ENCODE measurements at places on chromosomes 7 and 10.

DNA sequence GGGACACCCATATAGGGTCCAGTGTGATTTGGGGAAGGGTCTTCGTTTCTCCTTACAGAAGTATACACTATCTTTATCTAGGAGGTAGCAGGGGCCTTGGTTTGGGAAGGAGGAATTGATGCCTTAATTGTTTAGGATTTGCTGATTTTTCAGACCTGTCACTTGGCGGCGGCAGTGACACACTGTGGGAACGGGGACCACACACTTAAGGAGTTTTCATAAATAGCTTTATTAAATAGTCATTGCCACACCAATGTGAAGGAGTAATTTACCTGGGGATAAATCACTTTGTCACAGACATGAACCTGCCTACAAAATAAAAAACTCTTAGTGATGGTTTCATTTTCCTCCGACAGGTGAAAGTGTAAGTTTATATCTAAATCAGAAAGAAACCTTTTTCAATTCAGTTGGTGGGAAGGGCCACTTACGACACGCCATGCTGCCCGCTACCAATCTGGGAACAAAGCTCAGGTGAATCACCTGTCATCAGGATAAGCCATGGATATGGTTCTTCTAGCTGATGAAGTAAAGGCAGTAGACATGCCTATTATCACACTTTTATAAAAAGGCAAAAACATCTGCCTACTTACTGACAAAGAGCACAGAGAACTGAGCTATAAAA, 12.3 kb upstream of the ENO4 start:
- no peak for DNase-seq

DNA sequence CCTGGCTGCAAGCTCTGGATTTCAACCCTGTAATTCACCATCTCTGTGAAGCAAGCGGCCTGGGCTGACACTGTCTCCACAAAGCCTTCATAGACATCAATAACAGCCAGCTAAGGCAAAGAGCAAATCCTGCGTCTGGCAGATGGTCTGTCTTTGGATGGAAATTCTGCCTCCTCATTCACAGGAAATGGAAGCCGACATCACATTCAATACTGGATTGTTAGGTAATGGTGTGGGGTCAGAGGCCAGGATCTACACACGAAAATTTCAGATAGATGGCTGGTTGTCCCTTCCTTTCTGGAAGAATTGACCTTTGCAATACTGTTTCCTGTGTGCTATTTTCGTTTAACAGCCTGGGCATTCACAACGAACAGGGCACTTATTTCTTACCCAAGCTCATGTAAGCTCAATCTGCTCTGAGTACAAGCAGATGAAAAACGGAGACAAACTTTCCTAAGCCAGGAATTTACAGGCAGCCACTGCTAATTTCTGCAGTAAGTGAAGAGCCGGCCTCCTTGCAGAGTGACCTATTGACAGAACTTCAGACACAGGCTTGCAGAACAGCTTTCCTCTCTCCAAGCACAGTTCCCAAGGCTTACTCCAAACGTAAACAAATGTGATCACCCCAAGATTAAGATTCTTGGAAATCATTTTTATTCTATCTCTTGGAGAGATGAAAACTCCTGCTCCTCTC, 3.1 kb upstream of the ADAM12 start:
- DNase-seq, result no peak

- peak; percentile 36 for DNase-seq
Observed at GRCh38 chr10:79320820-79321493, 26.3 kb upstream of the PPIF start.

DNA sequence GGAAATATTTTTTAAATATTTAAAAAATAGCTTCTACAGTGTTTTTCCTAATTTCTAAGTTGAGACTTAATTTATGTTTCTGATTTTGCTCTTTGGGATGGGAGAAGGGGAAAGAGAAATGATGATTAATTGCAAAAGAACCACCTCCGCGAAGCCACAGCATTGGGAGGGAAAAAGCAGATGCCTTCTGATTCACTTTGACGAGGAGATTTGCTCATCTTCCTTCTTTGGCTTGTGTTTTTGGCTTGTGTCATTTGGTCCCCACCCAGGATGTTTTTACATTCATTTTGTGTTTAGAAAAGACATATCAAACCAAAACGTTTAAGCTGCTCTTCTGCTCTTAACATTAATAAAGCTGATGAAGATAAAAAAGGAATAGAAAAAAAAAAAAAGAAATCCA, 121.7 kb downstream of the MACC1 start:
- DNase-seq, result no peak

GRCh38 chr7:135758531-135758932, 9.9 kb upstream of the FAM180A start:
- no peak for DNase-seq

GRCh38 chr7:936386-937054, 18.0 kb downstream of the ADAP1 start:
- DNase-seq, result peak; percentile 59

DNA sequence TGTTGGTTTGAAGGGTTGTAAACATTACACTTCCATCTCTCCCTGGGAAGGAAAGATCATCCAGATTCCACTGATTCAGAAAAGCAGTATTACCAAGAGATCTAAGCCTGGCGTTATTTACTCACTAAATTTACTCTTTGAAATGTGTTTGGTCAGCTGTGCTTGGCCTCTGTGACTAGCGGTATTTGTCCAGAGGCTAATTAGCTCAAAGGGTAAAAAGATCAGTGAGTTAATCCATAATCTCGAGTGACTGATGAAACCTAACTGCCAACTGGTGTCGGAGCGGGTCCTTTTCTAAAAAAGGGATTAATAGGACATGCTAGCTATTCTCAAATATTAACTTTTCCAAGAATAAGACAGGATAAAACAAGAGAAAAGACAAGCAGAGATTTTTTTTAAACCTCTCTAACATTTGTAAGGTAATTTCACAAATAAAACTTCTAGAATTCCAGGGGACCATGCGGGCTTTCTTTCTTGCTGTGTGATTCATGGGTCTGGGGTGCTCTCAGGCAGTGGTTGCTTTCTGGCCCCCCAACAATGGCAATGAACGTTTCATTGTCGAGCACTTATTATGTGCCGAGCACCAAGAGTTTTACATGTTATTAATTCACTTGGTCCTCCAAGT, 247.3 kb upstream of the AOAH start:
- DNase-seq, result no peak

DNA sequence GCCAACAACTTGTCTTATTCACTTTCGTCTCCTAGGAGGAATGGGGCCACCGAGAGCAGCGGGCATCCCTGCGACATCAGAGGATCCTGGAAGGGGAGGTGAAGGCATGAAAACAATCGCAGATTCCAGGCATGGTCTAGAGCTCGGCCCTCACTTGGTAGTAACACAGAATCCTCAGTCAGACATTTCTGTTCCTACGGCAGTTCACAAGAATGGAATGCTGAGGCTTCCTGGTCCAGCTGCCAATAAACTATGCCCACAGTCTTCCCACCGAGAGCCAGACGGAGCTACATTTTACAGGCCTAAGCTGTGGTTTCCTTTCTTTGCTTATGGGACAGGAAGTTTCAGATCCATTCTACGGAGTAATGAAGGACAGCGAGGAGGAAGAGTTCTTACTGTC, 75.8 kb downstream of the OR13A1 start:
- DNase-seq, result no peak

- no peak for DNase-seq
Observed at GRCh38 chr10:120428754-120429153, 28.3 kb upstream of the PLPP4 start.

GRCh38 chr10:101218351-101219138, 10.7 kb downstream of the LBX1 start:
- DNase-seq, result no peak

DNA sequence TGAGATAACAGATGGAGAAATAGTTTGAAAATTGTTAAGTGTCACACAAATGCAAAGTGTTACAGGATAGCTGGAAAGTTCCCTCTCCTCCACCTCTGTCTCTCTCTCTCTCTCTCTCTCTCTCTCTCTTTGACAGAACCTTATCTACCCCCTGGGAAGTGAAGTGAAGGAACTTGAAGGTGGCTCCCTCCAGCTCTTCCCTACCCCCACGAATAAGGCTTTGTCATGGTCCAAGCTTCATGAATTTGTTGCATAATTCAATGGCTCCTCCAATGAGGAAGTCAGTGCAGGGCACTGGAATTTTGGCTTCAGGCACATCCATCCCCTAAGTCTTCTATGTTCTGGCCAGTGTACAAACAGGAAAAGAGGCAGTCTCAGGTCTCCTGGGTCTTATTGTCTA, 66.4 kb downstream of the CDHR3 start:
- DNase-seq, result no peak

DNA sequence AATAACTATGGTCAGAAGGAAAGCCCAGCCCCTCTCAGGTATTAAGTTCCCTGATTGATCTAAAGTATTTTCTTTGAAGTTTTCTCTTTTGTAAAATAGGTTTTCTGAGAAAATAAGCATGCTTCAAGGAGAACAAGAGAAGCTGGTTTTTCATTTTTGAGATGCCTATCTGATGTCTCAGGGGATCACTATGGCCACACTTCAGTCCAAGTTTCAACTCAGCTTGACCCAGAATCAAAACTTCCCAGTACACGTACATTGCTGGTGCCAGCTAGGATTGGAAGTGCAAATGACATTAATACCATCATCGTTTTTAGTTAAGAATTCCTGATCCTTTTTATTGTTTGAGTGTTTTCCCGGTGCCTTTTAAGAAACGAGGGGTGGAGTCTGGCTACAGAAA, 7.2 kb downstream of the ITIH5 start:
- DNase-seq, result no peak

GRCh38 chr10:104337521-104337984, 712 bp downstream of the ITPRIP start:
- DNase-seq, result no peak

DNA sequence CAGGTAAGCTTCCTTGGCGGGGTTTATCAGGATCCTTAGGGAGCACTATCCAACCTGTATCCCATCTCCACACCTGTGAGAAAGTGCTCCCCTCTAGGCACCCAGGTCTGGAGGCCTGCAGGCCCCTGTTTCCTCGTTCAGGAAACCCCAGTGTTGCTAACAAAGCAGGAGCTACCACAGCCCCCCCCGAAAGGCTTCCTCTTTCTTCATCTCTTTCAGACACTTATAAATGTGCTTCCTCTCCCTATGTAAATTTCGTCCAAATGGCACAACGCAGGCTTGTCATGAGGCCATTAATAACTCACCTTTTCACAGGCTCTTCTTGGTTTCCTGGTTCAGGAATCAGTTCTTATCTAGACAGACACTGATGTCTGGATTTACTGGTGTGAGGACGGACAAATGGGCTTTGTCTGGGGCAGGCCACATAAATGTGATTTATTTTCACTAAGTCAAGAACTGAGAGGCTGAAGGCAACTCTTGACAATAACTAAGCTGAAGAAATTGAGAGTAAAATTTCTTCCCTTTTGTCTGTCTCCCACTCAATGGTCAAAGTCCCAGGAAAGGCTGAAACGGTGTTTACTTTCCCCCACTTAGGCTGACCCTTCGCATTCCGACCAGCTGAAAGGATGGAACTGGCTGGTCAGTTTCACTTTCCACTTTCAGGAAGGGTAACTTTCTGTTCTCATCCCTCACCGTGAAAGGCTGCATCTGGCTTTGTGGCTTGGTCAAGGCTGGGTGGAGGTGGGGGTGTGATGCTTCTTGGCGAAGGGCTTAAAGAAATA, 46.8 kb downstream of the PIK3AP1 start:
- no peak for DNase-seq

DNA sequence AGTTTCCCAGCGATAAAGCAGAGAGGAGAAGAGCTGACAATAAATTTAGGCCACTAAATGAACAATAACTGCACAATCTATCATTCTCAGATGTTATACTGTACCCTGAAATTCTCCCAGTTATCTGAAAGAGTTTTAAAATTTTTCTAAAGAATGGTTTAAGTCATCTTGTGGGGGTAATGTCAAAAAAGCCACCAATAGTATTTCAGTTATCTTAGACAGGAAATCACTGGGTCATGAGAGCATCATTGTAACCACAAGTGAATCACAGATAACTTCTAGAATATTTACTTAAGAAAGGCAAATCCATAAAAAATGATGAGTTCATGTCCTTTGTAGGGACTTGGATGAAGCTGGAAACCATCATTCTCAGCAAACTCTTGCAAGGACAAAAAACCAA, 147.1 kb downstream of the DNAJB9 start:
- no peak for DNase-seq

- no peak for DNase-seq
Observed at GRCh38 chr7:1950066-1950451, 280.0 kb downstream of the ELFN1 start.

GRCh38 chr7:114007386-114007785, 88.6 kb upstream of the PPP1R3A start:
- DNase-seq, result no peak

GRCh38 chr7:85703251-85704010, 516.6 kb upstream of the SEMA3D start:
- no peak for DNase-seq

DNA sequence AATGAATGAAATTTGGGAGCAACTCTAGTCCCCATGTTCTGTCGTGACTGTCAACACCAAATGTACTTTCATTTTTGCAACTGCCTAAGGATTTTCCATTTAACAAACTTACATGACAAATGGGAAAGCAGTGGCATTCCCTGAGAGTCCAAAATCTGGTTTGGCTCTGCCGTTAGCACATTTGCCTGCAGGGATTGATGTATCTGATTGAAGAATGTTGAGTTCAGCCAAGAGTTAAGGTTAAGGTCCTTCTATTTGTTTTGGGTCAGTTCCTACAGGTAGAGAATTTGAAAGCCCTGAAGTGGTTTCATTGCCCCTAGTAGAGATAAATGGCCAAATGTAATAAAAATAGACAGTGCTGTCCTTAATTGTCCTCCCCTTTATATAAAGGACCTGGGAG, 406.5 kb upstream of the GALNT17 start:
- no peak for DNase-seq

All from activated CD4-positive, alpha-beta memory T cell treated with anti-CD3 and anti-CD28 coated beads, Interleukin-2, amount 10 ng/mL, durations not matched to agents 7 days and 5 days (primary cell).